ENCODE measurements at places on chromosomes 16 and 17.

DNA sequence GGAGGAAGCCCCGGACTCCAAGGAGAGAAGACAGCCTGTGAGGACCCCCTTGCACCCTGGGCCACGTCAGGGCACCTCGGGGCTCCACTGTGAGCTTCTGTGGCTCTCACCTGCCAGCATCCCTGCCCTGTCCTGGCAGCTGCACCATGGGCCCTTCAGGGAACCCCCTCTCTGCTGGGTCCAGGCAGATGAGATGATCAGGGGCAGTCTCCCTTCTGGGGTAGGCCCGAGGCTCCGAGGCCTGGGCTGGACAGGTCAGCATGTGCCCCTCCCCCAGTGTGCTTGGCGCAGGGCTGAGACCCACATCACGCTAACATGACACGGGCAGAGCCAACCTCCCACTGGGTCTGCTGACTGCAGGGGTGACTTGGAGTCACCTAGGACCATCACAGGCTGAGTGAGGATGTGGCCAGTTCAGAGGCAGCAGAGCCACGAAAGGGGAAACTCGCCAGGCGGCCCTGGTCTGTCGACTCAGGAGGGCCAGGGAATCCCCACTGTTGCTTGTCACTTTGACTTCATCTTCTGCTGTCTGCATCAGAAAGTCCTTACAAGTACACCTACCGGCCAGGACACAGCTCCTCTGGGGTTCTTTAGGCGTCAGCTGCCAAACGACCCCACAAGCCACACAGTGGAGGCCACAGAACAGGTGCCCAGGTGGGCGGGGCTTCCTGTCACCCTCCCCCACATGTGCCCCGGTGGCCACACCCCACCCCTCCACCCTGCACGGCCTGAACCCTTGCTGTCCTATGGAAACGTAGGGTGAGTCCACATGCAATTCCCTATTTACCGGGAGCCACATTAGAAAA, 2.2 kb downstream of the GALNS start:
- no peak for DNase-seq

DNA sequence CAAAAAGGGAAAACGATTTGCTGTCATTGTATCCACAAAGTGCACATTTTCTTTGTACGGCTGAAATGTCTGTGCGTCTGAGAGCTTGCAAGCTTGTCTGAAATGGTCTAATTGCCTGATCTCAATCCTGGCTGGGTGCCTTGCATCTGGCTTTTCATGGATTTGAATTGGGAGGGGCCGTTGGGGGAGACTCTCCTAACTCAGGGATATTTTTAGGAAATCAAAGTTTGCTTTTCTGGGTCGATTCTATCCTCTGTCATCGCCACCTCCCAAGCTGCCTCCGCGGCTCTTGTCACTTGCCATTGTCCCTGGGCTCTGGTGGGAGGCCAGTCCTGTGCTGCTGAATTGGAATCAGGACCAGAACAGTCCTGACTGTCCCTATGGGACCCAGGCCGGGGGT, 33.3 kb upstream of the MGAT5B start:
- no peak for DNase-seq

- no peak for DNase-seq
Observed at GRCh38 chr16:48564544-48565444, 45.2 kb downstream of the N4BP1 start.

- no peak for DNase-seq
Observed at GRCh38 chr16:85844786-85845185, 45.3 kb downstream of the COX4I1 start.

DNA sequence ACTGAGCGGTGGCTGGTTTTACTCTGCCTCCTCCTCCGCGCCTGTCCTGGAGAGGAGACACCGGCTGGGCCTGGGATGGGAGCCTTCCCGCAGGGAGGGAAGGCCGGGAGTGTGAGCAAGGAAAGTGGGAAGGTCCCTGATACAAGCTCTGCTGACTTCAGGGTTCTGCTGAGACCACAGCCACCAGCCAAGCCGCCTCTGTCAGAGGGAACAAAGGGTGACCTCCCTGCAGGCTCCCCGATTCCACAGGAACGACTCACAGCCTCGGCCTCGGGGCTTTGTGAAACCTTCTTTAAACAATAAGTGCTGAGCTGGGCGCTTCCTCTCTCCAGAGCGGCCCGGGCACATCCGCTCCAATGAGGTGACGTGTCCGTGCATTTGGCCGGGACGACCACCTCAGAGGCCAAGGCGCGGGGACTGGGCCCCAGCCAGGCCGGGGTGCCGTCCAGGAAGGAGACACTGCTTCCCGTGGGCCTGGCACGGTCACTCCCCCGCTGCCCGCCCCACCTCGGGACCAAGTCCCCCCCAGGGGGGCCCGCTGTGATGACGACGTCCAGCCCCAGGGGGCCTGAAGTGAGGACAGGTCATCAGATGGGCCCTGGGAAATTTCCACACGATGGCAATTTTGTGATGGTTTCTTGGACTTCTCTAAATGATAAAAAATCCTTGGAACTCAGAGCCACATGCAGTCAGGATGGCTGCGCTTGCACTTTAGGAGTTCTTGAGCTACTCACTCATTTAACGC, 11.8 kb upstream of the CIBAR2 start:
- no peak for DNase-seq

GRCh38 chr16:65622871-65623270, 501.0 kb upstream of the CDH11 start:
- no peak for DNase-seq

- no peak for DNase-seq
Observed at GRCh38 chr17:37478187-37478586, 11.5 kb upstream of the DUSP14 start.

GRCh38 chr16:2178321-2179106, 17.9 kb downstream of the CASKIN1 start:
- DNase-seq, result no peak

GRCh38 chr16:2028620-2029220, 2.0 kb downstream of the NHERF2 start:
- DNase-seq, result no peak

DNA sequence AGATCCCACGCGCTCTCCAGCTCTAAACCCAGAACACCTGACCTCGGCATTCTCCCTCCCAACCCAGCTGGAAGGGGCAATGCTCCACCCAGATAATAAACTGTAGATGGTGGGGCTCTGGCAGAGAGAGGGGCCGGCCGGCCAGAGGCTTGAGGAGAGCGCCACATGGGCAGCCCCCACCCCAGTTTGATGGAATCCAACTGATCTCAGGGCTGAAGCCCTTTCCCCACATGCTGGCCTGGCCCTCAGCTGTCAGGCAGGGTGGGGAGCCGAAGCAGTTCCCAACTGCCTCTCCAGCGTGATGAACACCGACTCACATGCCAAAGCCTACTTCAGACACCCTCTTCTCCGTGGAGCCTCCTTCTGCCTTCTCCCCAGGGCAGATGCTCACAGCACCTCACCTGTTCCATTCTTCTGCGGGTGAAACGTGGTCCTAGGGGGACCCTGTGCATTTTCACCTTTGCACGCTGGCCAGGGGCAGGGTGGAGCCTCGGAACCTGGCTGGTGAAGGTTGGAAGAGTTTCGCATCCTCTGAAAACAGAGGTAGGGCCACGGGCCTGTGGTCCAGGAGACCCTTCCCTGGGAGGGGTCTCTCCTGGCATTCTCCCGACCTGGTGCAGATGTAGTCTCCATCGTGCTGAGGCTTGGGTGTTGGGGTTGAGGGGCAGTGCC, 65.7 kb upstream of the ZNF469 start:
- DNase-seq, result no peak

DNA sequence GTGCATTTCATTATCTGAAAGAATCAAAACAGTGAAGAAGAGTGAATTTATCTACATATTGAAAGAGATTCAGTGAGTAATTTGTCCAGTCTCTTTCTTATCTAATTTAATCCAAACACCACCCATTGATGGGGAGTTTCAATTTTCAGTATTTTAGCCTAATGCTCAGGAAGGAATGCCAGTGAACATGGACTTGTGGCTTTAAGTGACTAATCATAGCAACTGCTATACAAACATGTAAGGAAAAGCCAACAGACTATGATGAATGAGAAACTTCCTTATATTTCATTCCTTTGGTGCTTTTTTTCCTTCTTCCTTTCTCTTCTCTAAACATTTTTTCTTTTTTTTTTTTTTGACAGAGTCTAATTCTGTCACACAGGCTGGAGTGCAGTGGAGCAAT, 885.8 kb downstream of the KCNJ2 start:
- no peak for DNase-seq

GRCh38 chr16:84175350-84176081, 11.3 kb downstream of the TAF1C start:
- peak; percentile 82 for DNase-seq

- no peak for DNase-seq
Observed at GRCh38 chr16:11313493-11314308, 31.6 kb upstream of the RMI2 start.

DNA sequence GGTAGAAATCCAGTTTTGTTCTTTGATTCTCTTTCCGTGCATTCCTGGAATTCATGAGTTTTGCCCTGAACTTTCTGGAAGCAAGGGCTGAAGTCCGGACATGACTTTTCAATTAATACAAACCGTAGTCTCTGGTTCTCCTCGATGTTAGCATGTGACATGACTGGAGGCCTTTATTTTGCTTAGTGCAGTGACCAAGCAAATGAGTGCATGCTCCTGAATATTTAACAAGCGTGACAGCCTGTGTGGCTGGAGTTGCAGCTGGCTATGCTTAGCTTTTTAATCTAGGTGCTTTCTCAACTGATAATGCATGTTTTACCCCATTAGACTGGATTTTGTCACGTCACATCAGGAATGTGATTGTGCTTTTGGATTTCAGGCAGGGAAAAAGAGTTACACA, 302.1 kb downstream of the MAP2K6 start:
- DNase-seq, result no peak

- no peak for DNase-seq
Observed at GRCh38 chr17:12365805-12366204, 299.9 kb upstream of the MYOCD start.

- no peak for DNase-seq
Observed at GRCh38 chr17:48633266-48633677, 7.1 kb upstream of the HOXB9 start.

DNA sequence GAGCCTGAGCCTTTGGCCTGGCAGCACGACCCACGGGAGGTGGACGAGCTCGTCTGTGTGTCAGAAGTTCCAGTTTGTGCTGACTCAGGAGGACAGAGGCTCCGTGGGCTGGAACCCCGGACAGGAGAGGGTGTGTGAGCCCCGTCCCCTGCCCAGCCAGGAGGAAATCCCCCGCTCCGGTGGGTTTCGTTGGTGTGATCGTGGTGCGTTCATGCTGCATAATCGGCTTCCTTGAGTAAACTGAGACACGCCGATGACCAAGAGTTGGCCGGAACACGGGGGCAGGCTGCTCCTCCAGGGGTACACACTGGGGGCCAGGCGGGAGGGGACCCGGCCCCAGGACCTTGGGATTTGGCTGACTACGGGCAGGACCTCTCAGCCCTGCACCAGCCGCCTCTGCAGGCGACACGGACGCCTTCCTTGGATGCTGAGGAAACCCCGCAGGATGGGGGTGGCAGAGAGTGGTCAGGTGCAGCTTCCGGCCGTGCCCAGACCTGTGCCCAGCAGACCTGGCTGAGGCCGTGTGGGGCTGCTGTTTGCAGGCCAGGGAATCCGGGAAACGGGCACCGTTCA, 8.5 kb downstream of the METRNL start:
- DNase-seq, result no peak

DNA sequence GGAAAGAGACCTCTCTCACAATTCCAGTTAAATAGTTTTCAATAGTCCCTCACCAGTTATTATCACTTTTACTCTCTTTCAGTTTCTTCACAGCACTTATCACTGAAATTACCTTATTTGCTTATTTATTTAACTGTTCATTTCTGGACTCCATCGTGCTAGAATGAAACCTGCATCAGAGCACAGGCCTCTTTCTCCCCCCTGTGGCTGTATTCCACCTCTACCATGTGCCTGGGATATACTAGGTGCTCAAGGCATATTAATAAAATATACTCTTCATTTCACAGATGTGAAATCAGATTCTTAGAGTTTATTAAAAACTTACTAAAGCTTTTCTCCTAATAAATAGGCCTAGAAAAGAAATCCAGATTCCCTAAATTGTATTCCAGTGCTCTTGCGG, 308.9 kb upstream of the MON1B start:
- DNase-seq, result no peak

DNA sequence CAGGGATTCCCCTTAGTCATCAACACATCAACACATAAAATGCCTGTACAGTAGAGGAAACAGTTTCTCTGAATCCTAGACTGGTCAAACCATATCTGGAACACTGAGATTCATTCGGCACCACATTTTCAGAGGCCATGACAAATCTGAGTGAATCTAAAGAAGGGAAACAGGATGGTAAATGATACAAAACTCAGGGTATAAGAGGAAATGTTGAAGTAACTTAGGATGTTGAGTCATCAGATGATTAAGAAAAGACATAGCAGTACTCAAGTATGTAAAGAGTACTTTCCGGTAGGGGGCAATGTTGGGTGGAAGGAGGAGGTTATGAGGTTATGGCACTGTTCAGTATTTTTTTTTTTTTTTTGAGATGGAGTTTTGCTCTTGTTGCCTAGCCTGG, 358.5 kb upstream of the PMFBP1 start:
- no peak for DNase-seq

DNA sequence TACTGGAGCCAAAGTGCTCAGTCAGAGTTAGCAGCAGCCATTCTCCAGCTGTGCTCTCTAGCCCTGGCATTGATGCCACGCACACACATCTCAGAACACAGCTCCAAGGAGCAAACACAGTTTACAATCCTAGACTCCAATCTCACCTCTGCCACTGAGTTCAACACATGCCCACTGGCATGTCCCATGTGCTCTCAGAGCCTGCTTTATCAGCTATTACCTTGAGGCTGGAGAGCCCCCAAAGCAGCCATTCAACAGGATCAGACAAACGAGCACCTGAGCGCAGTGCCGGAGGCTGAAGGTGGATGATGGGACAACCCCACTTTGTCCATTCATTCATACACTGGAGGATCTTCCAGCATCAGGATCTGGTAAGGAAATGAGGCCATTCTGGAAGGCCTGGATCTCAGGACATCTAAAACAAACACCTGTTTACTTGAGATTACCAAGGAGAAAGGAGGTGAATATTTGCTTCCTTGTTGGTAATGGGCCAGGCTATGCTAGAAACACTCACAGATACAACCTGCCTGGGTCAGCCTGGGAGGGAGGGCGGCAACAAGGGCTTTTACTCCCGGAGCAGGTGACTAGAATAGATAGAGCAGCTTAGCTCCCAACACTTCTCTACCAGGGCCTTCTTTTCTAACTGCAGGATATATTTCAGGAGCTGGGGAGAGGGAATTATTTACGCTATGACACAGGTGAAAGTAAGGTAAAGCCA, 25.4 kb downstream of the RANBP10 start:
- DNase-seq, result no peak

Data from D341Med (cell line).